ENCODE measurements at places on chromosomes 5 and 9.

DNA sequence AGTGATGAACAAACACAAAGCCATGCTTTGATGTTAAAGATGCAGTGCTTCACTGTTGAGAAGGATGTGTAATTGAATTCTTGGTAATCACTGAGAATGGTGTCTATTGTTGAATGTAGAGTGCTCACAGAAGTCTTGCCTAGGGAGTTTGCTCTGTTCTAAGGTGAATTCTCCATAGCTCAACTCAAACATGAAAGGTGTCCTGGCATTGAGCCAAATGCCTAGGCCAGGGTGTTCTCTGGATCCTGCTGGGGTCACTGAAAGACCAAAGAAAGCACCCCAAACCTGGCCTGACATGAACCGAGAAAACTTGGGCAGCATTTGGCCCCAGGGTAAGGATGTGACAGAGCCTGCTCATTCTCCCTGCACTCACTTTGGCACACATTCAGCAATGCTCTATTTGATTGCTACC, 217.3 kb downstream of the ARL15 start:
- DNase-seq = no peak

DNA sequence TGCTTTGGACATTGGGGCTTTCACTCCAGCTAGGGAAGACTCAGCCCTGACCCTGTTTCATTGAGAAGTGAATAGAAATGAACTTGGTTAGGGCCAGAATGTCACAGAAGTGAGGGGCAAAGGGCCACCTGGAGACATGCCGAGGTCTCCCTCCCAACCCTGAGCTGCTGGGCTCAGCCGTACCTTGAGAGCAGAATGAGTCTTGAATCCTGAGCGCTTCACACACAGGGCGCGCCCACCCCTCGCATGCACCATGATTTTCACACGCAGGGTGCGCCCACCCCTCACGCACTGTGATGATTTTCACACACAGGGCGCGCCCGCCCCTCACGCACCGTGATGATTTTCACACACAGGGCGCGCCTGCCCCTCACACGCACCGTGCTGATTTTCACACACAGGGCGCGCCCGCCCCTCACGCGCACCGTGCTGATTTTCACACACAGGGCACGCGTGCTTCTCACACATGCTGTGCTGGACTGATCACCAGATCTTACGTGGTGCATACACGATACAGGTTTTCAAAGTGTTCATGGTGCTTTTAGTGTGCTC, 99.0 kb downstream of the EHMT1 start:
- DNase-seq = no peak

DNA sequence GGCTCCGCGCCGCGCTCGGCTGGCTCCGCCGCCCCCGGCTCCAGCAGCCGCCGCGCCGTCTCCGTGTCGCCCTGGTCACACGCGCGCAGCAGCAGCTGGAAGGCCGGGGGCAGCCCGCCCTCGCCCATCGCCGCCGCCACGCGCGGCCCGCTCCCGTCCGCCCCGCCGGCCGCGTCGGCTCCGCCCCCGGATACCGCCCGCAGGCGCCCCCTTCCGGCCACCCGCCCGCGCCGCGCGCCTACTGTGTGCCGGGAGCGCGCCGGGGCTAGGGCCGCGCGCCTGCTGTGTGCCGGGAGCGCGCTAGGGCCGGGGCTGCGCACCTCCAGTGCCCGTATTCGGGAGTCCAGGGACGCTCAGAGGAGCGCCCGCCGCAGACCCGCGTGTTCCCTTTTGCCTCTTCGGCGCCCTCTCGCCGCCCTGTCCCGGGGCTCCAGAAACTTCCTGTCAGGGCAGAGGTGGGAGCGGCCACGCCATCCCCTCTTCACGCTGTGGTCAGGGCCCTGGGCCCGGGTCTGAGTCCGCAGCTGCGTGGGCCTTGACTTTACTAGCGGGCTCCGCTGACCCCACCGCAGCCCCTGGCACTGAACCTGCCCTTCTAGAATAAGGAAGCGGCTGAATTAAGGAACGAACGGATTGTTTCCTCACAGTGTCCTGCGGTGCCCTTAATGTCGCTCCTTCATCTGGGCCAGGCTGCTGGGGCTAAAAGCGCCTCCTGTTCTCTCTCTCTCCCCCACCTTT, at the start of gene ANKS6:
Gene ANKS6, minus strand, starts transcription at position 192 of the 738 bp plus-strand sequence. Its CDS starts 64 bp downstream, at position 128.
- no peak for DNase-seq

DNA sequence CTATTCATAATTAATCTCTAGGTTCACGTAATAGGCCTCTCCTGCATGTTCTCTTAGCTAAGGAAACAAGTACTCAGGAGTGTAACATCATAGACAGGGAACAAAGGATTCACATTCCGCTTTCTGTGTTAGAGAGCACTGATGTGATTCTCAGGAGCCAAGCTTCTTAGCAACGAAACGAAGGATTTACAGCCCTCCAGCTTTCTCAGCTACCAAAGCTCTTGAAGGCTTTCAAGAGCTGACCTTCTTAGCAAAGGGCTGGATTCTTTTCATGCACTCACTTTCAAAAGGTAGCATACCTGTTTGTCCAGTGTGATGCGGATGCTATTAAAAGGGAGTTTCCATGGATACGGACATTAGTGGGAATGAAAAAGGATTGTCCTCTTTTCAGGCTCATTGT, 107.4 kb downstream of the TUSC1 start:
- no peak for DNase-seq

DNA sequence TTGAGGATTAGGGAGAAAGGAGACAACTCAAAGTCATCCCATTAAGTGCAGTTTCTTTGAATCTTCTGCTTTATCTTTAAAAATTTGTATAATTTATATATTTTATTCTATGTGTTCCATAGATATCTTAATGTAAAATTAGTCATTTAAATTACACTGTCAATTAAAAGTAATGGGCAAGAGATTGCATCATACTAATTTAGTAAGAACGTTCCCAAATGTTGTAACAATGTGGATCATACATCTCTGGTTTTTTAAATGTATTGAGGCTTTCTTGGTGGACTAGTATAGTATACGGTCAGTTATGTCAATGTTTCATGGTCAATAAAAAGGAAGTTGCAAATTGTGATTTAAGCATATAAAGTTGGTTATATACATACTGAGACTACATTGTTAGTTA, 6.2 kb downstream of the TSLP start:
- DNase-seq = no peak

- DNase-seq = no peak
Measured at GRCh38 chr9:33742051-33742450, 53.3 kb upstream of the PRSS3 start.

Data from GM04503 (cell line).